Smooth muscle cell of the brain vasculature (primary cell): ENCODE measurements at places on chromosomes 3 and 15.

- no peak for DNase-seq
Measured at GRCh38 chr3:58011580-58011979, 3.4 kb downstream of the FLNB start.

- DNase-seq = no peak
Measured at GRCh38 chr3:88595026-88595425, 445.3 kb downstream of the C3orf38 start.

DNA sequence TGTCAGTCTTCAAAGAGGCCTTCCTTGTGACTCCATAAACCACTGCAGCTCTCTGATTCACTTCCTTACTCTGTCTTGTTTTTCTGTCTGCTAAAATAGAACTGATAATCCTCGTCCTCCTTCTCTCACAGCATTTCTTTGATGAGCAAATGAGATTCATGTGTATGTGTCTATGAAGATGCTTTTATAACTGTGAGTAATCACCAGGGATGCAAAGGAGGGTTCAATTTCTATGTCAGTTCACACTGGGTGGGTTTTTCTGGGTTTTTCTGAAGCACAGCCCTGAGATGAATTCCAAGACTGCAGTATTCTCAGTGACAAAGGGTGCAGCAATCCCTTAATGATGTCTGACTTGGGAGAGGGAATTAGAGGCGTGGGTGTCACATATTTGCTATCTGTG lies 746.6 kb upstream of the CFAP20DC start:
- DNase-seq = no peak

DNA sequence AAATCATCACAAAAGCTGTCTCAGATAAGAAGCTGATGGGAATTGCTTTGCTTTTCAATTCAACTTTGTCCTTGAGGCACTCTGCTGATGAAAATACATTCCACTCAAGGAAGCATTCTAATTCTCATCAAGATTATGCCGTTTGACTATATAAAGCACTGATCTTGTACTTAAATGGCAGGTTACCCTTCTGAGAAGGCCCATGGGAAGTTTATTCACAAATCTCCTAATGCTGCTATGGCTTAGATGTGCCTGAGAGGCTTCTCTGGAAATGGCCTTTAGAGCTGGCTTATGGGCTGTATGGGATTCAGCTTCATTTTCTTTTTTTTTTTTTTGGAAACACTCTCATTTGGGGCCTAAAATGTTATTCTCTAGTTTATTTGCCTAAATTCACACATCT lies 69.7 kb upstream of the ARNT2 start:
- DNase-seq = no peak

DNA sequence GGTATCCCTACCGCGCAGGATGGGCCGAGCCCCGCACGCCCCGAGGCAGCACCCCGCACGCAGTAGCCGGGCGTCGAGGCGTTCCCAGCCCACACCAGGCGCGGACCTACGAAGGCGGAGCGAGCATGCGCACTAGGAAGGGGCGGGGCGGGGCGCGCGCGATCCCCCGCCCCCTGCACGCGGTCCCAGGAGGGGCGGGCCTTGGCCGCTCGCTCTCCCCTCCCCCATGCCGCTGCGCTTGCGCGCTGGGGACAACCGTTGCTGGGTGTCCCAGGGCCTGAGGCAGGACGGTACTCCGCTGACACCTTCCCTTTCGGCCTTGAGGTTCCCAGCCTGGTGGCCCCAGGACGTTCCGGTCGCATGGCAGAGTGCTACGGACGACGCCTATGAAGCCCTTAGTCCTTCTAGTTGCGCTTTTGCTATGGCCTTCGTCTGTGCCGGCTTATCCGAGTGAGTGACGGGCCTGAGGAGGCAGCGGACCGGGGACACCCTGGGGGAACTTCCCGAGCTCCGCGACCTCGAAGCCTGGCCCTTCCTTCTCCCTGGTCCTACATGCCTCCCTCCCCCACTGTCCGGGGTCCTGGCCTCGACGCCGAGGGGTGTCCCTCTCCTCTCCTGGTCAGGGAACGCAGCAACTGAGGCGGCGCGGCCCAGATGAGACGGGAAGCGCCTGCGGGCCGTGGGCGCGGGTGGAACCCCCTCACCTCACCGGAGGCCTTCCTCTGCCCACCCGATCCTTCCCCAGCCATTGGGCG lies at the start of gene SPESP1:
Gene SPESP1, plus strand, starts transcription at position 258 of the 755 bp plus-strand sequence. Its CDS starts 129 bp downstream, at position 387.
- DNase-seq = peak; percentile 12

DNA sequence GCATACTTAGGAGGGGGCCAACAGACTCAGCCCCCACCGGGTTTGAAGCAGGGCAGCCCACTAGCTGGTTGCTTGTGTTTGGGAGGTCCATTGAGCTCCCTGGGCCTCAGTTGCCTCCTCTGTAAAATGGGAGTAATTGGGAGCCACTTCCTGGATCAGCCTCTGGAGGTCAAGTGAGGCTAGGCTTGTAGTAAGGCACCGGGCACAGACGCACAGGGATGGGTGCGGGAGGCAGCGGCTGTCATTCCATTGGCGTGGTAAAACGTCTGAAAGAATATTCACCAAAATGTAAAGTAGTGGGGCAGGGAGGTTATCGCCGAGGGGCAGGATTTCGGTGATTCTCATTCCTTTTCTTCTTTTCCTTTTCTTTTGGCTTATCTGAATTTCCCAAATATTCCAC lies 64.6 kb downstream of the TLE3 start:
- DNase-seq = no peak

GRCh38 chr3:115550285-115550761 lies 73.0 kb upstream of the GAP43 start:
- DNase-seq = peak; percentile 31

GRCh38 chr3:187640569-187641059 lies 29.6 kb downstream of the SST start:
- no peak for DNase-seq
